Naive B cell (primary cell): ENCODE measurements at places on chromosomes 1 and 21.
A peak's percentile ranks its signal among the peaks of the same experiment; 100 is the strongest.

GRCh38 chr1:160653620-160654016, 6.8 kb upstream of the SLAMF1 start:
- peak; percentile 41 for DNase-seq

DNA sequence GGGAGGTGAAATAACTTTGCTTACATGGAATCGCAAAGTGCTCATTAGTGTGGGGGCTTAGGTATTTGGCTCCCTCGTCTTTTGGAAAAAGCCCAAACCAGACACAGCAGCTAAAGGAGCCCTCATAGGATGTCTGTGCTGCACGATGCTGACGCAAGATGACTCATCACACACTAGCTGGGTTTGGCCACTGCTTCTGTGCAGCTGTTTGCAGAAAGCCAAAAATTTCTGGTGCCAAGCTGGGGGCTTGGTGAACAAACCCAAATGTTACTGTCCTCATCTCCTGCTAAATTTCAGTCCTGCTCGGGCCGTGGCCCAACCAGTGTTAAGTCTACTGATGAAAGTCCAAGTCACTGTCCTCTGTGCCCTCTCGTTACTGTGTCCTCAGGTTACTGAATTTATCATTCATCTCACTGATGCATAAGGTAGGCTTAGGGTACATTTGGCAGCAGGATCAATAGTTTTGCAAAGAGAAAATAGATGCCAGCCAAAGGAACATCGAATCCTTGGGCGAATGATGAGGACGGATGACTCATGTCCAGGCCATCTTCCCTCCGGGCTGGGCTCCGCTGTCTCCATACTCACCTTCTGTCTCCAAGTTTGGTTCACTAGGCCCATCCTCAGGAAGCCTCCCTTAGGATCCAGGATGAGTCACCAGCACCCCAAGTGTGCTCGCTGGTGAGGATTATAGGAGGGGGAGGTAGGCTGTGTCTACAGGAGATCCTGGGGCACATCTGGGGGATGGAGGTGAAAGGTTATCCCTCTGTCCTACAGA, 177.7 kb downstream of the ADSS2 start:
- no peak for DNase-seq

DNA sequence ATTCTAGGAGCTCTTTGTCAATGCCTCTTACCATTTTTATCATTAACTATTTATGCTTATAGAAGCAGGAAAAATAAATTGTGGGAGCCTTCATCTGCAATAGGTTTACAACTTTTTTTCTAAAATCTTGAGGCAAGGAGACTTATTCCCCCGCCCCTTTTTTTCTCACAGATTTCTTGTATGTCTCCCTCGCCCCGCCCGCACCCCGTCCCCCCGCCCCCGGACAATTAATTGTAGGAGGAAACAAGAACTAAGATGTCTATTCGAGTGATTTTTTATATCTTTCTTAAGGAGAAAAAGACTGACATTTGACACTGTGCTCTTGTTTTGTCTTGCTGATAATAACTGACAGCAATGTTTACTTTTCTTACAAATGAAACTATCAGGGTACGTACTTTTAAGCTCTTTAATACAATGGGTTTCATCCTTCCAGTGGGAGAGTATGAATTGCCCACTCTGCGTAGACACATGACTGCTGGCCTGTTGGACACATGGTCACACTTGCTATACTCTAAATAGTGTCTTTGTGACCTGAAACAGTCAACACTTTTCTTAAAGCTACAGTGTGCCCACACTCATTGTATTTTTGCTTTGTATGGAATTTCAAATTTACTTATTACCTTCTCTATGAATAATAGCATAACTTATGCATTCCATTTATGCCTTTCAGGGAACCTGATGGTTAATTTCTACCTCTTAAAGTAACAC, 1.5 kb upstream of the IVNS1ABP start:
- DNase-seq: no peak

GRCh38 chr1:151893176-151893924, 16.0 kb downstream of the THEM4 start:
- no peak for DNase-seq

DNA sequence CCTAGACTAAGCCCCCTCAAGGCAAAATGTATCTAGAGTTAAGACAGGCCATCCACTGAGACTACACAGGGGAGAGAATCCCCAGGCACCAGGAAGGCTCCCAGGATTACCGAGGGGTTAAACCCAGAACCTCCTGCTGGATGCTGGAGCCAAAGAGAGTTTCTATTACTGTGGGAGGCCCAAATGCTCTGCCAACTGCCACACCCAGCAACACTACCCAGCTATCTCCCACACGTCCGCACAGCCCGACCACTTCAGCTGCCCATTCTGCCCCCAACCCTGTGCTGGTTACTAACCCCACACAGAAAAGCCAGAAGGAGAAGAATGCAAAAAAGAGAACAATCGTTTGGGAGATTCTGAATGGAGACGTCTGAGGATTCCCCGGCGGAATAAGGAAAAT, 63.6 kb downstream of the CD46 start:
- DNase-seq: no peak

DNA sequence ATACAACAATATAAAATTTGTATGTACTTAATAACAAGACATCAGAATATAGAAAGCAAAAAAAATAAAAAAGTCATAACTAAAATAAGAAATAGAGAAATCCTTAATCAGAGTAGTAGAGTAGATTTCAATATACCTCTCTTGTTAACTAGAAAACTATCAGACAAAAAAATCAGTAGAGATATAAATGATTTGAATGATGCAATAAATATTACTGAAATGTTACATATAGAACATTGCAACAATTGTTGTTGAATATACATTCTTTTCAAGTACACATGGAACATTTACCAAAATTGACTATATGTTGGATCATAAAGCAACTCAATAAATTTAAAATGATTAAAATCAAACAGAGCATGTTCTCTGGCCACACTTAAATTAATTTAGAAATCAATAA, 31.9 kb upstream of the ADAR start:
- no peak for DNase-seq

- no peak for DNase-seq
These were observed 69.1 kb downstream of the KAZN start for GRCh38 chr1:14667651-14667984.

DNA sequence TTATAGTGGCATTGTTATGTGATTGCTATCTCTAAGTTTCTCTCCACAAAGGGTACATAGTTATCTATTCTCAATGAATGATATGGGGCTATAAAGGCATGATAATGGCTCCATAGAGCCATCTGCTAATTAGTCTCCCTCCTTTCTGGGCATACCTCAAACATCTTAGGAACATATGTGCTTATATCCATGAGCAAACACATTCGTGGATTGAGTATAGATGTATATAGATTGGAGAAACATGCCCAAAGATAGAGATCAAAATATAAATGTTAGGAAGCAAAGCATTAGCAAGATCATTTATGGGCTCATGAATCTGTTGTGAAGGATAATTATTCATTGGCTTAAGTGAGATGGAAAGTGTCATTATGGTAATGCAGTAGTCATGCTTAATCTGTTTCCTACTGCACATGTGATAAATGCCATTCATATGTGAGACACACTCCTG, 155.8 kb upstream of the UBE2U start:
- no peak for DNase-seq

DNA sequence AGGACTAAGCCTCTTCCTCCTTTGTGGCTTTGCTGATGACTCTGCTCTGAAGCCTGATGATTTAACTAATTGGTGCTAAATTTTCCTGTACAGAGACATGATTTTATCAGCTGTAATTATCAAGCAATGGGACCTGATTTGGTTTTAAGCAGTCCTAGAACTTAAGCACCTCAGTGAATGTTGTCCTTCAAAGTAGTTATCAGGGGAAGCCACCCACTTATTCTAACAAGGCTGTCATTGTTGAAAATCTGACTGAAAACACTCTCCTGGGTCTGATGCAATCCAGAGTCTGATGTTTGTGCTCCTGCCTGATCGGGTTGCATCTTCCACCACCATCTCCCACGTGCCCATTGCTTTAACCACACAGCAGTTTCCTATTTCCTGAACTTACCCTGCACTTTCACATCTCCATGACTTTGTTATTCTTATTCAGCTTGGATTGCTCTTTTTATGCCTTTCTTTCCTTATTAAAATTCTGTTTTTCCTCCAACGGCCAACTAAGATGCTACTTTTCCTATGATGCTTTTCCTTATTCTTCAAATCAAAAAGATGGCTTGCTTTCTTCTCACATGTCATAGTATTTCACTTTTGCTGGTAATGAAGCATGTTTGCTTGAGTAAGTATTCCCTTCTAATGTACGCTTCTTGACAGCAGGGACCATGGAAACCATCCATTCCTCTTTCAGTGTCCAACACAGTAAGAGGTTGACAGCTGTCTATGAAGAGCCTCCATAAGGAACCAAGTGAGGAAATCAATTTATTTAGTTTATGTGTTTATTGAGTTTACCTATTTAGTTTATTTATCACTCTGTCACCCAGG, 55.0 kb downstream of the S1PR1 start:
- no peak for DNase-seq
